CD8-positive, alpha-beta memory T cell (primary cell): ENCODE measurements at places on chromosomes 5 and 9.
A peak's percentile ranks its signal among the peaks of the same experiment; 100 is the strongest.

GRCh38 chr5:34899066-34899465 is 16.2 kb downstream of the RAD1 start:
- no peak for DNase-seq

DNA sequence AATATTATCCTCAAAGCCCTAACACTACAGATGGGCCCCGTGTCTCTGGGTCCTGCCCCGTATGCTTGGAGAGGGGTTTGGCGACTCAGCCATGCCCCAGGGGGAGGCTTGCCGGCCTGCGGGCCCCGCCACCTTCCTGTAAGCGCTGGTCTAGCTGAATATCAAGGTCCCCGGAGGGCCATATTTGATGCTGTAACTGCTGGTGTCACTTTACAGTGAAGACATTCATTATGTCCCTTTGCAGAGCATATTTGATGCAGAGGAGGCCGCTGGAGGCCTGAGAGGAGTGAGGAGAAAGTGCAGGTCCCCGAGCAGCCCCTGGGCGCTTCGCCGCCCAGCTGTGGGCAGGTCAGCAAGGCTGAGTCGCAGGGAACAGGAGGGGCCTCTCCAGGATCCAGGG is 16.8 kb downstream of the IRX4 start:
- no peak for DNase-seq

GRCh38 chr5:72846483-72846882 is 30.0 kb downstream of the TNPO1 start:
- no peak for DNase-seq

DNA sequence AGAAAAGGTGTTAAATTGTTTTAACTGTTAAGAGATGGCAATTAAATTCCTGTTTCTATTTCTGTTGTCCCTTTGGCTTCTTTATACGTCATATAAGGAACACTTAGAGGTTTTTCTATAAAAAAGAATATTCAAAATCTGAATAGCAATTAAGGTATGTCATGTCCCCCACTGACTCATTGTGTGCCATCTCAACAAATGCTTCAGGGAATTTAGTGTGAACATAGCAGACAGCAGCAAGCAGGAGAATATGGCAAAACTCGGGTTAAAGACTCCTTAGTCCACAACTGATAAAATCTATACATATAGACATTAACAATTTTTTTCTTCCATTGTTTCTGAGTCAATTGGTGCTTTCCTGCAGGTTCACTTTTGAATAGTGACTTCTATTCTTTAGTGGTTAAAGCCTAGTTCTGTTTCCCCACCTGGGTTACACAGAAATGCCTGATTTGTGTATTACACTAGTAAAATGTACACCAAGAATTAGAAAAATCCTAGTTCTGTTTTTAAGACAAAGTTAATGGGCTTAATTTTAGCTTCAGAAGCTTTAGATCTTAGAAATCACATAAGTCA is 17.9 kb upstream of the RPS23 start:
- DNase-seq, result no peak

GRCh38 chr5:69335341-69335935 is 2.8 kb upstream of the CCDC125 start:
- DNase-seq, result no peak

GRCh38 chr9:115540091-115540490 is 422.1 kb upstream of the TNC start:
- DNase-seq, result no peak

DNA sequence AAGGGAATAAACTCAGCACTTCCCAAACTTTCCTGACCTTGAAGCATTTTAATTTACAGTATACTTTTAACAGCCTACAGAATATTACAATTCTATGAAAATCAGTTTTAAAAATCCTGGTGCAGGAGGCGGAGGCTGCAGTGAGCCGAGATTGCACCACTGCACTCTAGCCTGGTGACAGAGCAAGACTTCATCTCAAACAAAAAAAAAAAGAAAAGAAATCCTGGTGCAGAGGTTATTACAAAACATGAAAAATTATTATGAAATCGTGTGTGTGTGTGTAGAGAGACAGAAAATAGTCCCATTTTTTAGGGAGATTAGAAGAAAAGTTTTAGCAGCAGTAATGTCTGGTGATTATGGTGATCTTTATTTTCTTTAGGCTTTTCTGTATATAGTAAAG is 26.9 kb downstream of the GOLPH3 start:
- no peak for DNase-seq

DNA sequence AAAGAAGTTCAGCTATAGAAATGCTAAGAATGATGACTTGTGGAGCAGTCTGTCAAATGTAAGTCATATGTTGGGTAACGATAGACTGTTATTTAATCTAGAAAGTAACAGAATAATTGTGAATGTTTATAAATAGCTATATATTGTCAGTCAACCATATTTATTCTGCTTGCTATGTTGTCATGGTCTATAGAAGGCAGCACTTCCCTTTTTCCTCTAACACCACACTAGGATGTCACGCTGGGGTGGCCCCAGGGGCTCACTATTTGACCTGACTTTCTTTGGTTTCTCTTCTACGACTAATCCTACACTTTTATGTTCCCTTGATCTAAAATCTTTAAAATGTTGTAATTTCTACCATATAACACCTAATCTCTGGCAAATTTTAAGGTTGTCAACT is 20.5 kb downstream of the ERAP2 start:
- no peak for DNase-seq

- DNase-seq, result peak; percentile 56
Measured at GRCh38 chr5:132427281-132428146, 58.0 kb downstream of the SLC22A5 start.

- DNase-seq, result no peak
Measured at GRCh38 chr9:96436063-96436455, 13.9 kb upstream of the HABP4 start.

GRCh38 chr5:73374520-73375190 is 73.9 kb downstream of the FOXD1 start:
- no peak for DNase-seq

GRCh38 chr5:149781612-149782011 is 51.5 kb downstream of the PPARGC1B start:
- DNase-seq, result no peak

GRCh38 chr5:108681079-108681921 is 66.4 kb upstream of the FER start:
- DNase-seq, result no peak

DNA sequence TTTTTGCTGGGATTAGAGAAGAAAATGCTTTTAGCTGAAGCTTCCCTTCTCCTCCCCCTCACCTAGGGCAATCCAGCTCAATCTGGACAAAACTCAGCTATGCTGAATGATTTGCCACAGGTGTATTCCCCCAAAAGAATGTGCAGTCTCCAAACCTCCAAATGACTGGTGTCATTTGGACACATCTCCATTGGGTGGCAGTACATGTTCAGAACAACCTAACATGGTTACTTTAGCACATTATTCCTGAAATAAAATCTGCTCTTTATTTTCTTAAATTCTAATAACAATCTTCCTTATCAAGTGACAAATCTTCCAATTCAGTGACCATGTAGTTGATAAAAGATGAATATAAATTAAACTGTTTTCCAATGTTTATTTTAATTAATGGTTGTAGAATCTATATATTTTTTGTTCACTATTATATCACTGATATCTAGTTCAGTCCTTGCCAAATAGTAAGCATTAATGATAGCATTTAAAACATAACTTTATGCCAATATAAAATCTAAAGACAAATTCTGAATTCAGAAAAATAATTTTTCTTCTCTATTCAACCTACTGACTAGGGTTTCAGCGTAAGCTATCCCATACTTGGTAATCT is 61.3 kb upstream of the MOCS2 start:
- DNase-seq, result no peak

DNA sequence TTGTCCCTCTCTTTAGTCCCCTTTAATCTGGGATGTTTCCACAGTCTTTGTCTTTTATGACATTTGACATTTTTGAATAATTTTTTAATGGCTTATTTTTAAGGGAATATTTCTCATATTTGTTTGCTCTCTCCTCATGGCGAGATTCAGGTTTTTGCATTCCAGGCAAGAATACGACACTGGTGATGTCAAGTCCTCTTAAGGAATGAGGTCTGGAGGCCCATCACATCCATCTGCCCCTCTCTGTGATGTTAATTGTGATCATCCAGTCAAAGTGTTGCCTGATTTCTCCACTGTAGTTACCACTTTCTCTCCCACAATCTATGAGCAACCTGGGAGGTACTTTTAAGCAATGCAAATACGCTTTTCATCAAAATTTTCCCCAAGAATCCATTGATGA is 193.2 kb downstream of the MAST4 start:
- DNase-seq, result no peak

DNA sequence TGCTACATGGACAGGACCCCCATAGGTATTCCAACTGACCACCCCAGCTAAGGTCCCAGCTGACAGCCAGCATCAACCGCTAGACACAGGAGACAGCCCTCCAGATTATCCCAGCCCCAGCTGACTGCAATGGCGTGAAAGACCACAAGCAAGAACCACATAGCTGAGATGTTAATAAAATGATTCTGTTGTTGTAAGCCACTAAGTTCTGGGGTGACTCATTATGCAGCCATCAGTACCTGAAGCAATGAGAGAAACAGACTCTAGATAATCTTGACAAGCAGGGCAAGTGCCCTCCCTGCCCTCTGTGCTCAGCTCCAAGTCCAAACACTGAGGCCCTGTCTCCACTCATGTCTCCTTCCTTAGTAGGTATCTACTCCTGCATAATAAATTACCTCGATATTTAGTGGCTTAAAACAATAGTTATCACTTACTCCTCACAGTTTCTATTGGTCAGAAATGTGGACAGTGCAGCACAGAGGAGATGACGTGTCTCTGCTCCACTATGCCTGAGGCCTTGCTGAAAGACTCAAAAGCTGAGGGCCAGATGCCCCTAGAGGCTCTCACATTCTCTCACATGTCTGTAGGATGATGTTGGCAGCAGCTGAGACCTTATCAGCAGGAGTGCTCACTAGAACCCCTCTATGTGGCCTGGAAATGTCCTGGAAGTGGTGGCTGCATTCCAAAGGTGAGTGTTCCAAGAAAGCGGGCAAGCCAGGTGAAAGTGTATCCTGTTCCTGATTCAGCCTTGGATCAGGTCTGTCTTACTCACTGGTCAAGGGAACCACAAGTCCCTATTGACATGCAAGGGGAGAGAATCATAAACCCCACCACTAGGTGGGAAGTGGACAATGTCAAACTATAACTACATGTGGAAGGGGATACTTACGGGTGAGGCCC is 2.5 kb downstream of the MGAT1 start:
- DNase-seq, result no peak

- DNase-seq, result no peak
Measured at GRCh38 chr9:105854783-105855724, 160.7 kb downstream of the TMEM38B start.

- DNase-seq, result no peak
Measured at GRCh38 chr5:111422245-111422644, 90.1 kb downstream of the STARD4 start.

DNA sequence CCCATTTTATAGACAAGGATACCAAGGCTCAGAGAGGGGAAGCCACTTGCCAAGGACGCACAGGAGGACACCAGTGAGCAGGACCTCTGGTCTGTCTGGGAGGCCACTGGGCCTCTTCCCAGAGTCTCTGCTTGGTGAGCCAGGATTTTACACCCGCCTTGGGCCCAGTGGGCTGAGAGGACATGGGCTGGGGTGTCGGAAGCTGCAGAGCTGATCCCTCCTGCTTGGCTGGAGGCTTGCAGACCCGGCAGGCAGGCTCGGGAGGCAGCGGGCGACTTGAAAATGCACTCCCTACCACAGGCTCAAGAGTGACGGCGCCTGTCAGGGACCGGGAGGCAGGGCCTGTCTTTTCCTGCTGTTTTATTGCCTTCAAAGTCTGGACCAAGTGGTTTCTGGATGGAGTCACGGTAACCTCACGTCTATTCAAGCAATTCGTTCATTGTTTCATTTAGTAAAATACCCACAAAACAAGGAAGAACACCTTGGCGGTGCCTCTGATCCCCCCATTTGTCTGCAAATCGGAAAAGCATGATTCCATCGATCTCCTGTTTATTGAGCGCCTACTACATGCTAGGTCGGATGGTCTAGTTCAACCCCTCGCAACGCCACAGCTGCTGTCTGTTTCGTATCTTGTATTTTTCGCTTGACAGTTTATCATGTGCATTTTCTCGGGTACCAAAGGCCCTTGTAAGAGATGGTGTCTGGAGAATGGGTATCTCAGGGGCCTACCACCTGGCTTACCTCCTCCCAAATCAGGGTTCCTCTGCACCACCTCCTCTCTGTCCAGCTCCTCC is 108.1 kb upstream of the IER5L start:
- no peak for DNase-seq

GRCh38 chr9:121201045-121201737 is 478 bp downstream of the RAB14 start:
- peak; percentile 62 for DNase-seq

- DNase-seq, result no peak
Measured at GRCh38 chr9:22170990-22171670, 162.0 kb upstream of the CDKN2B start.

DNA sequence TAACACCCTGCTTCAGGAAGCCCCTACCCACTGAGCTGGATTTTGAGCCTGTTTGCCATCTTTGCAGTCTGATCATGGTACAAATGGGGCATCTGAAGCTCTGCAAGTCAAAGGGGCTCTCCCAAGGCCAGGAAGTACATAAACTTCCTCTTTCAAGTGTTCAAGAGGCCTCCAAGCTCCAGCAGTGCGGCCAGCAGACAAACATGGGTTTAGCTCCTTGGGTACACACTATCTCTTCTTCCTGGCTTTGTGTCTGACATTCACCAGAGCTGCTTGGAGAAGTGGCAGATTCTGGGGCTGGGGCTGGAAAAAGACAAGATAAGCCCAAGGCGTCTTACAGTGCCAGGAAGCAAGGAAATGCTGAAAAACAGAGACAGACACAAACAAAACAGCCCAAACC is 34.1 kb downstream of the LAMC3 start:
- DNase-seq, result no peak
